ENCODE measurements at places on chromosomes 3 and 15.

GRCh38 chr3:125398952-125399351 is 23.8 kb upstream of the ZNF148 start:
- no peak for DNase-seq

DNA sequence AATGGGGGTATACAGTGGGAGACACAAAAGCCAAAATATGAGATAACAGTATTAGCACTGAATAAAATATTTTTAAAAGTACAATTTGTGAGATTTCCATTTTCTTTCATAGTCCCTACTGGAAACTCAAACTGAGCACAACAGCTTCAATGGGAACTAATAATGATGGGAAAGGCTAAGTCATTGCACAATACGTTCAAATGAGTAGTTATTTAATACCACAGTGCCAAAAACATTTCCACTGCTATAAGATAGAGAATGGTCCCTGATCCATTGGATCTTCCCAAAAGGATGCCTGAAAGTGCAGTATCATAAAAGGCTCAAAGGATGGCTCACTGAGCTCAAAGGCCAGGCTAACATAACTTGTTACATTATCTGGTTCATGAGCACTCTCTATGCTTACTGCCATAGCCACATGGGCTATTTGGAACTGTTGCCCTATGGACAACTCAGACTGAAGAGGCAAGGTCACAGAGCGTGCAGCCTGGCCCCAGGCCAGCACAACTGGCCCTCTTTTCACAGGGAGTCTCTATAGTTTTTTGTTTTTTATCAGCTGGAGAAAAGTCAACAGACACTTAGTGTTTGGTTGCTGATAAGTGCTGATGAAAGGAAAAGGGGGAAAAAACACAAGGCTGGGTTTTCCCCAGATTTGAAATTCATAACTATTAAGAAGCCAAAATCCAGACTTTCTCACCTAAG is 54.1 kb upstream of the PPIB start:
- DNase-seq = no peak

DNA sequence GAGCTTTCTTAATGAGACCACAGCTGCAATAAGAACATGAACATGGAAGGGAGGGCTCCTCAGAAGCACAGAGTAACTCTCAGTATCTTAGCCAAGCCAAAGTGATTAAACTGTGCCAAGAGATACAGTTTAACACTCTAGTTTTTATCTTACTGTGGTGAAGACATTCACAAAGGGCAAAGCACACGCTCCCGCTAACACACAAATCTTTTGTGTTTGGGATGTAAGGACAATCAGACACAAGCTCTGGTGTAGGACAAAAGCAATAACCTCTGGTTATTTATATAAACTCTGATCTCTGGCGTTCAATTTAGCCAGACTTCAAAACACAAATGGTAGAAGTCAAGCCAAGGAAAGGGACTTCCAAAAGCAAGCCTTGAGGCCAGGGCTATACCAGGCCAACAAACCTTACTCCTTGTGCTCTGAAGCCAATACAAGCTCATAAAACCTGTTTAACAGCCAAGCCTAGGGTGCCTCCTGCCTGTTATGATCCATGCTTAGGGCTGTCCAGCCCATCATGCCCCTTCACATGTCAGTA is 27.8 kb downstream of the DPH3 start:
- no peak for DNase-seq

DNA sequence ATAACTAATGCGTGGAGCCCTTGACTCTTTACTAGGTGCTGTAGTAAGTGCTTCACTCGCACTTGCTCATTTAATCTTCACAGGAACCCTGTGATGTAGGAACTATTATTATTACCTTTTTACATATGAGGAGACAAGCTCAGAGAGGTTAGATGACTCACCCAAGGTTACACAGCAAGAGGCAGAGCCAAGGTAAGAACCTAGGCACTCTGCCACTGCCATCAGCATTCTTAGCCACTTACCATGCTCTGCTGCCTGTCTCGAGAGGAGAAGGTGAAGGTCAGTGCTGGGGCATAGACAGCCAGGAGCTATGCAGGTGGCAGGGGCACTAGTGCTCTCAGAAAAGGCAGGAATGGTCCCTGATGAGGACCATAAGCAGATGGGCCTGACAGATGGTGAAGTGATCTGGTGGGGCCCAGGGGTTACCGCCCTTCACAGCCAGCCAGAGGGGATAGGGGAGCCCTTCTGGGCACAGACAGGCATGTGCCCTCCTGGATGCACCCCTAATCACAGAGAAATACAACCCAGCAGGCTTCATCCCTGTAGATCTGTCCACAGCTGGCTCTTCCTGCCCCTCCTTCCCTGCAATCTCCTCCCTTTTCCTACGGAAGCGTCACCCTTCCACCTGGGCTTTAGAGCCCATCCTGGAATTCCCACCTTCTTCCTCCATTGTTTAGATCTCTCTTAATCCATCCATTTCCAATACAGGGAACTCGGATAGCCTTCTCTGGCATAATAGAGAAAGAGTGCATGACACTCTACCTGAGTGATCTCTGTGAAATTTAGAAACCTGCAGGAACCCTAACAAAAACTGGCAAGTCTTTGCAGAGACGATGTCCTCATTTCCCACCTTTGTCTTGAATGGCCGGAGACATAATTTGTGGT is 26.9 kb downstream of the ABTB1 start:
- DNase-seq = no peak

GRCh38 chr15:73317651-73318462 is 50.9 kb downstream of the HCN4 start:
- DNase-seq = no peak

GRCh38 chr3:52146189-52146588 is 8.0 kb downstream of the POC1A start:
- no peak for DNase-seq

DNA sequence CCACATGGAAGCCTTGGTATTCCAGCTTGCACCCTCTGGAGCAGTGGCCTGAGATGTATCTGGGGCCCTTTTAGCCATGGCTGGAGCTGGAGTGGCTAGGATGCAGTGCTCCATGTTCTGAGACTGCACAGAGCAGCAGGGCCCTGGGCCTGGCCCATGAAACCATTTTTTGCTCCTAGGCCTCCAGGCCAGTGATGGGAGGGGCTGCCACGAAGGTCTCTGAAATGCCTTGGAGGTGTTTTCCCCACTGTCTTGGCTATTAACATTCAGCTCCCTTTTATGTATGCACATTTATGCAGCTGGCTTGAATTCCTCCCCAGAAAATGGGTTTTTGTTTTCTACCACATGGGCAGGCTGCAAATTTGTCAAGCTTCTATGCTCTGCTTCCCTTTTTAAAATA is 43.0 kb upstream of the MYRIP start:
- DNase-seq = no peak

DNA sequence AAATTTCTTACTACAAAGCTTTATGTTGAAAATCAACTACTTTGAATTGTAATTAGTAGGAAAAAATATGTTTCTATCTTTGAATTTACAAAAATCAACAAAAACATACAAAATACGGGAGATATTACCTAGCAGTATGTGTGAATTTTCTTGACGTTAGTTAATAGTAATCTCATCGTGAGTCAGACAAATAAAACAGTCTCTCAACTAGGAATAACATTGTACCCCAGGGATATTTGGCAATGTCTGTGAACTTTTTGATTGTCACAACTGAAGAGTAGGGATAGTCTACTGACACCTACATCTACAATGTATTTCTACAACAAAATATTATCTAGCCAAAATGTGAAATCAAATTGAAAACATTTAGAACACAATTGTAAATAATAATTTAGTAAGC is 250.3 kb downstream of the POLQ start:
- DNase-seq = no peak

DNA sequence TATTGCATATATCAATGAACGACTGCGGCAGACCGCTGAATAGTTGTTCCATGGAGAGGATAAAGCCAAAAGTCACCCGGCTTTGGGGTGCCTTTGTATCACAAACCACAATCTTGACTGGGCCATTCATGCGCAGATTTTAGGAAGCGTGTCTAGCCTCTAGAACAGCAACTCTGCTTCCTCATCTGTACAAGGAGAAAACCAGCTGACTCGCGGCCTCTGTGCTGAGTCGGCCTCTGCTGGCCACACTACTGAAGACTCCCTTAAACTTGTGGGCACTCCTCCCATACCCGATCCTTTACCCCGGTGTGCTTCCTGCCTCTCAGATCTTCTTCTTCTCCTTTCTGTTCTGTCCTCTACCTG is 872 bp downstream of the DLEC1 start:
- DNase-seq = no peak
